ENCODE measurements at places on chromosomes 5 and 9.

- no peaks in the 10 kb centered on the region for H3K4me1 ChIP-seq
- DNase-seq = no peak
- no peaks in the 10 kb centered on the region for H3K36me3 ChIP-seq
- H3K4me3 ChIP-seq = no peak overlapping the region
- no peak overlapping the region for H3K27ac ChIP-seq
These were observed 160.6 kb downstream of the TAF11L14 start for GRCh38 chr5:17794815-17795214.

DNA sequence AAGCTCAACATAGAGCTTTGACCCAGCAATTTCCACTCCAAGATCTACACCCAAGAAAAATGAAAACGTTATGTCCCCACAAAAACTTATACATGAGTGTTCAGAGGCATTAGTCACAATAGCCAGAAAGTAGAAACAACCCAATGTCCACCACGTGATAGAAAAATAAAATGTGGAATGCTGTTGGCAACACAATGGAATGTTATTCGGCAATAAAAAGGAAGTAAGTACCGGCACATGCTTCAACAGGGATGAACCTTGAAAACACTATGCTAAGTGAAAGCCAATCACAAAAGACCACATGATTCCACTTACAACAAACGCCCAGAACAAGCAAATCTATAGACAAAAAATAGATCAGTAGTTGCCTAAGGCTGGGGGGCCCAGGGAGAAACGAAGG is 6.0 kb downstream of the UBQLN1 start:
- H3K36me3 ChIP-seq = peaks cover 18% of the 10 kb centered on the region
- no peaks in the 10 kb centered on the region for H3K27me3 ChIP-seq
- no peak for DNase-seq
- no peak overlapping the region for H3K27ac ChIP-seq

DNA sequence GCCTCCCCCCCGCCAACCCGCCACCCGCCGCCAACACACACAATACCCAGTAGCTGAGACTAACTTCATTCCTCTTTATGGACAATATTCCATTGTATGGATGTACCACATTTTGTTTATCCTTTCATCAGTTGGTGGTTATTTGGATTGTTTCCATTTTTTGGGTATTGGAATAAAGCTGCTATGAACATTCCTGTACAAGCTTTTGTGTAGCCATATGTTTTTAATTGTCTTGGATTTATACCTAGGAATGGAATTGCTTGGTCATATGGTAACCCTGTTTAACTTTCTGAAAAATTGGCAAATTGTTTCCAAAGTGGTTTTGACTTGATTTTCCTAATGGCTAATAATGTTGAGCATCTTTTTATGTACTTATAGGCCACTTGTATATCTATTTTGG is 4.9 kb upstream of the UBTD2 start:
- no peaks in the 10 kb centered on the region for H3K4me1 ChIP-seq
- no peaks in the 10 kb centered on the region for H3K36me3 ChIP-seq
- no peak overlapping the region for H3K4me3 ChIP-seq
- H3K27ac ChIP-seq = no peak overlapping the region
- no peaks in the 10 kb centered on the region for H3K27me3 ChIP-seq
- DNase-seq = no peak

- no peaks in the 10 kb centered on the region for H3K27me3 ChIP-seq
- H3K36me3 ChIP-seq = peaks cover 20% of the 10 kb centered on the region
- DNase-seq = no peak
- H3K4me3 ChIP-seq = no peak overlapping the region
- no peak overlapping the region for H3K27ac ChIP-seq
These were observed 23.6 kb downstream of the SREK1IP1 start for GRCh38 chr5:64744914-64745313.

DNA sequence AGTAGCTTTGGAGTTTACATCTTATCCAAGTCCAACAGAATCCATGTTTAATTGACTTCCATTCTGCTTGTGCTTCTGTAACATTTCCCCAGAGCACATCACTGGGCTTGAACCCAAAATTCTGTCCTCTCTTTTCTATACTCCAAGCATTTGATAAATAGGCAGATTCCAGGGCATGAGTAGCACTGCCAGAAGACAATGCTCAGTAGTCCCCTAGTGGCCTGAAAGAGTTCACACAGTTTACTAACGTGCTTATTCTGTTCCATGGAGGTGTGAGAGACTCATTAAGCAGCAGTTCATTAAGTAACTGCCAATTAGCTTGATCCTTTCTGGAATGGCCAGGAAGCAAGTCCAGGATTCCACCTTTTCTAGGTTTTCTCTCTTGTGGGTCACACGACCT is 9.4 kb upstream of the GABRA6 start:
- H3K4me3 ChIP-seq = no peak overlapping the region
- H3K27ac ChIP-seq = no peak overlapping the region
- no peaks in the 10 kb centered on the region for H3K4me1 ChIP-seq
- no peaks in the 10 kb centered on the region for H3K36me3 ChIP-seq

DNA sequence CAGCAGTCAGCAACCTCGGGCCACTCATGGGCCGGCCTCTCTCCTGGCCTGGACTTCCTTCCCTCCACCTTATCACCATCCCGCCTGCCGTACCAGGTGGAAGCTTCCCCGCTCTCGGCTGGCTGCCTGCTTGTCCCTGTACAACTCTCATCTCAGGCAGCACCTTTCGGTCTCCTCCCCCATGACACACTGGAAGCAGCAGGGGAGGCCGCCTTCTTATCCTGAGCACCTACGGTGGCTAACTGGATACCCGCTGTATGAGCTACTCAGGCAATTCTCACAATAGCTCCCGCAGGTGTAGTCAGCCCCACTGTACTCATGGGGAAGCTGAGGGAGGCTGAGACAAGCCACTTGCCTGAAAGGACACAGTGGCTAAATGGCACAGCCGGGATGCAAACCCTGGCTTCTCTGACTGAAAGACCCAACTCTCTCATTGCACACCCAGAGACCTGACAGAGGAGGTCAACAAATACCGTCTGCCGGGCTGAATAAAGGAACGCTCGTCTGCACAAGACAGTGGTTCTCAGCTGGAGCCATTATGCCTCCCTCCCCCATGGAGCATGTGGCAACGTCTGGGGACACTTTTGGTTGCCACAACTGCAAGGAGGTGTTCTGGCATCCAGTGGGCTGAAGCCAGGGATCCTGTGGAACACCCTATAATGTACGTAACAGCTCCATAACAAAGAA is 9.6 kb downstream of the STK10 start:
- H3K27me3 ChIP-seq = no peaks in the 10 kb centered on the region
- no peak overlapping the region for H3K27ac ChIP-seq
- no peak for DNase-seq
- no peaks in the 10 kb centered on the region for H3K4me1 ChIP-seq
- peaks cover 1% of the 10 kb centered on the region for H3K36me3 ChIP-seq
- no peak overlapping the region for H3K4me3 ChIP-seq

DNA sequence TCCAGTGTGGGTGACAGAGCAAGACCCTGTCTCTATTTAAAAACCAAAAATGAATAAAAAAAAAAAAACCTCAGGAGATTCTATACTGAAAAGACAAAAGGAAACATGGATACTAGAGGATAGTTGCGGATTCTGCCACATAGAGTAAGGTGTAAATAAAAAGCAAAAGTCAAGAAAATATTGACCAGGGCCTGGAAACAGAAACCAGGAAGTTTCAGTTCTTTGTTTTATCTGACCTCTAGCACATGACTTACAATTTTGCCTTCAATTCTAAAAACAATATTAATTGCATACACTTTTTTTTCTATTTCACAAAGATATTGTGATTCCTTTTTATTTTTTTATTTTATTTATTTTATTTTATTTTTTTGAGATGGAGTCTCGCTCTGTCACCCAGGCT is 96.2 kb upstream of the NMUR2 start:
- no peak overlapping the region for H3K27ac ChIP-seq
- no peaks in the 10 kb centered on the region for H3K4me1 ChIP-seq
- no peaks in the 10 kb centered on the region for H3K27me3 ChIP-seq
- H3K36me3 ChIP-seq = no peaks in the 10 kb centered on the region
- H3K4me3 ChIP-seq = no peak overlapping the region

Measured in SK-N-SH (cell line).